ENCODE measurements at places on chromosomes 11 and 22.

GRCh38 chr22:19659805-19660345 lies 54.4 kb upstream of the SEPTIN5 start:
- DNase-seq, result no peak

GRCh38 chr11:94636388-94636949 lies 69.3 kb downstream of the PIWIL4 start:
- DNase-seq, result no peak

- DNase-seq, result no peak
These were observed 53.5 kb upstream of the EIF3M start for GRCh38 chr11:32529994-32530588.

DNA sequence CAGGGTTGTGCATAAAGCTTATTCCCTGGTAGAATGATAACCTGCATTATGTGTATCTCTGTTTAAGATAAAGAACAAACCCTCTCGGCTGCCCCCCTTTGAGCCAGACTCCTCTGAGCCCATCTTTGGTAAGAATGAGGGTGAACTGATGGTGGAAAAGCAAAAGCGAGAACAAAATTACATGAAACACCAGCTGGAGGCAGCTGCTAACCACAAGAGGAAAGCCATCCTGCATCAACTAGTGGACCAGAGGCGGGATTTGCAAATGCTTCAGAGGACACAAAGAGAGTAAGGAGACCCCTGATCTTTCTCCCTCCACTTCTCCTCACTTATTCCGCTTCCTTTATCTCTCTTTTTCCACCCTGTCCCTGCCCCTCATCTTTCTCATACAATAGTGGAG lies 40.3 kb downstream of the CCDC81 start:
- no peak for DNase-seq

DNA sequence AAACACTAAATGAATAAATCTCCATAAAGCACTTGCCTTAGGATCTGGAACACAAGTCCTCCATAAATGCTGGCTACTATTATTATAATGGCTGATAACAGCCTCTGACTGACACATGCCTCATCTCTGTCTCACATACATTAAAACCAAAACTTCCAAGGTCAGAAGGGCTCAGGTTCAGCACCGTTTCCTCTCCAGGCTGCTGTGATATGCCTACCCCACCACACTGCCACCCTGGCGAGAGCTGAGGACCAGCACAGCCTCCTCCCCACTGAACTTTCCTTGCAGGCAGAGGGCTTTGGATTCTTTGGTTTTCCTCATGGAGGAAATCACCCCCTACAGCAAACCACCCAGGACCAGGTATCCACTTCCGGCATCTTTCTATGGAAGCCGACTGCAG lies 112.8 kb downstream of the ABTB2 start:
- DNase-seq, result no peak

- no peak for DNase-seq
These were observed 72.6 kb upstream of the GRAMD1B start for GRCh38 chr11:123357353-123357989.

DNA sequence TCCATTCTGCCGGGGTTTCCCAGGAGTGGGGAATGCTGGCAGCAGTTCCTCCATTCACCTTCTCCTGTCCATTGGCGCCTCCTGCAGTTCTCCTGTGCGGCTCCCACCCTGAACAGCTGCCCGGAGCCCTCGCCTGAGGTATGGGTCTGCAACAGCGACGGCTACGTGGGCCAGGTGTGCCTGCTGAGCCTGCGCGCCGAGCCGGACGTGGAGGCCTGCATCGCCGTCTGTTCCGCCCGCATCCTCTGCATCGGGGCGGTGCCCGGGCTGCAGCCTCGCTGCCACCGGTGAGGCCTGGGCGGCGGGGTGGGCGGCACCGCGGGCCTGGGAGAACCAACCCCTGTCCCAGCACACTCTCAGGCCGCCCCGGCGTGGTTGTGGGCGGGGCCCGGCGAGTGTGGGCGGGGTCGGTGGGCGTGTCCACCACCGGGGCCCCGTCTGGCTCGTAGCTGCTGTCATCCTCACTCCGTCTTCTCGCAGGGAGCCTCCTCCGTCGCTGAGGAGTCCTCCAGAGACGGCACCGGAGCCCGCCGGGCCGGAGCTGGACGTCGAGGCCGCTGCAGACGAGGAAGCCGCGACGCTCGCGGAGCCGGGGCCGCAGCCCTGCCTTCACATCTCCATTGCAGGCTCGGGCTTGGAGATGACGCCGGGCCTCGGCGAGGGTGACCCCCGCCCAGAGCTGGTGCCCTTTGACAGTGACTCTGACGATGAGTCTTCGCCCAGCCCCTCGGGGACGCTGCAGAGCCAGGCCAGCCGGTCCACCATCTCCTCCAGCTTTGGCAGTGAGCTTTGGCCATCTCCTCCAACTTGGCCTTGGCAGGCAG lies 14.0 kb upstream of the RELT start:
- DNase-seq, result no peak

- DNase-seq, result no peak
These were observed 3.1 kb upstream of the PANX3 start for GRCh38 chr11:124608147-124608546.

Measured in SK-N-MC (cell line).